NAMALWA (cell line): ENCODE measurements at places on chromosomes 3 and 15.

DNA sequence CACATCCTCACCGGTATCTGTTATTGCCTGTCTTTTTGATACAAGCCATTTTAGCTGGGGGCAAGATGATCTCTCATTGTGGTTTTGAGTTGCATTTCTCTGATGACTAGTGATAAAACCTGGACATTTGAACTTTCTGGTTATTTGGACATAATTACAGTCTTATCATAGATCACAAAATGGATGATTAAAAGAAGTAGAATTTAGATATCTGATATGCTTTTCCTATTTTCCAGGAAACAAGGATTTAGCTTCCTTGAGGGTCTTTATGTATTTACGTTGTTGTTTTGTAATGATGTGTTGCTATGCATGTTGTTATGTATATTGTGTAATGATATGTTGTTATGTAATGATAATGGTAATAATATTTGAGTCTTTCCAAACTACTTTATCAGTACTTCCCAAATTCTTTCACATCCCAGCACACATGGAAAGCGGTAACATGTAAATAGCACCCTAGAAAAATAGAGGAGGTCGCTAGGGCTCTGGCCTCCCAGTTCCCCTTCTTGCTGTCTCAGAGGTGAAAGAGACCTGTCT, 53.8 kb downstream of the GJD2 start:
- no peak for DNase-seq

DNA sequence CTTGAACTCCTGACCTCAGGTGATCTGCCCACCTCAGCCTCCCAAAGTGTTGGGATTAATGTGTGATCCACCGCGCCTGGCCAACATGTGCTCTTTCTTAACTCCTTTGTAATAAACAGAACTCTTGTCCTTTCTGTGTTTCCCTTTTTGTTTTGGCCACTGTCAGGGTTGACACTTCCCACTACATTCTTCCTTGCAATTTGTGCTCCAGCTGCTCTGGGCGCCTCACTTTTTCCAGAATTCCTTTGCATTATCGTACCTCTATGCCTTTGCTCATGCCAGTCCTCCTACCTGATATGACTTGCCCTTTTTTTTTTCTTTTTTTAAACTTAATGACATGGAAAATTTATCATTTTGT, 38.8 kb upstream of the SMAD3 start:
- DNase-seq, result no peak

DNA sequence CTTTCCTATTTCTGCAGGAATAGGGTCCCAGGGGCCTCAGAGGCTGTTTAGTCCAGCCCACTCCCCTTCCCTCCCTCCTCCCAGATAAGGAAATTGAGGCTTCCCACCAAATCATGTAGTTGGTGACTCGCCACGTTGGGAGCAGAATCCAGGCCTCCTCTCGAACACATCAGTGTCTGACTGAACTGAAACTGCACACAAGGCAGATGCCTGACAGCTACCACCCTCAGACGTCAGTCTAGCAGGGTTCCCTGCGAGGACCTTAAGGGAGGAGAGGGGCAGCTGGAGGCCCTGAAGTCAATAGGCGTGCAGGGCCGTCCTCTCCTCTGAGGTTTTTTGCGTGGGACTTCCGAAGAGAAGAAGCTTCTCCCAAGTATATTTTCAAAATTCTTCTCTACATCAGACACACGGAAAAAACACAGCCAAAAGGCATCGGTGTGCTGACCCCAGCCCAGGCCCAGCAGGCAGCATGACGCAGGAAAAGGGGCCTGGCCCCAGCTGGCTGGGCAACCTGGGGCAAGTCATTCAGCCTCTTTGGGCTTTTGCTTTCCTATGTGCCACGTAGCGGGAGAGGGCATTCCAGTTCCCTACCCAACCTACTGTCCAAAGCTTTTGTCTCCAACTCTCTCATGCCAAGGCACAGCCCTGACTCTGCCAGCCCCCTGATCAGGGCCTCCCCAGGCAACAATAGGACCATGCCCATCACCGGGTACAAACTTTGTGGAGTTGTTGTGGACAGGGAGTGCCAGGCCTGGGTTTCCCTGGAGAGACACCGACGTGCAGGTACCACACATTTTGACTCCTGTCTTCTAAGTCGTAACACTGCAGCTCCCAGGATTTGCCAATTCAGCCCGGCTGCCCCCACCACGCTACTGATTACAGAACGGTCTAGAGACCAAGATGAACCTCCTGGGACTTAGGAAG, 283.1 kb downstream of the XXYLT1 start:
- DNase-seq, result no peak

GRCh38 chr3:189947948-189948723, 172.6 kb downstream of the P3H2 start:
- peak; percentile 70 for DNase-seq

DNA sequence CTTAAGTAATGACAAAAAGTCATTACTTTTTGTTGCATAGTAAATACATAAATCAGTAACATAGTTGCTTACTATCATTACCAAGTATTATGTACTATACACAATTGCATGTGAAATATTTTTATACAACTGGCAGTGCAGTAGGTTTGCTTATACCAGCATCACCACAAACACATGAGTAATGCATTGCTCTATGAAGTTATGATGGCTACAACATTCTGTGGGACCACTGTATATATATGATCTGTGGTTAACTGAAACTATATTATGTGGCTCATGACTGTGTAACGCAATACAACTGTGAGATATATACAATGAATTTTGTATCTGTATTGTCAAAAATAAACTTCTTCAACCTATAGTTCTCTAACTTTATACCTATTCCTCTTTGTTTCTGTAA, 113.7 kb upstream of the RBMS3 start:
- no peak for DNase-seq

- peak; percentile 33 for DNase-seq
Measured at GRCh38 chr3:128217702-128218547, 64.6 kb downstream of the EEFSEC start.

- DNase-seq, result no peak
Measured at GRCh38 chr3:77506384-77506783, 466.5 kb downstream of the ROBO2 start.

DNA sequence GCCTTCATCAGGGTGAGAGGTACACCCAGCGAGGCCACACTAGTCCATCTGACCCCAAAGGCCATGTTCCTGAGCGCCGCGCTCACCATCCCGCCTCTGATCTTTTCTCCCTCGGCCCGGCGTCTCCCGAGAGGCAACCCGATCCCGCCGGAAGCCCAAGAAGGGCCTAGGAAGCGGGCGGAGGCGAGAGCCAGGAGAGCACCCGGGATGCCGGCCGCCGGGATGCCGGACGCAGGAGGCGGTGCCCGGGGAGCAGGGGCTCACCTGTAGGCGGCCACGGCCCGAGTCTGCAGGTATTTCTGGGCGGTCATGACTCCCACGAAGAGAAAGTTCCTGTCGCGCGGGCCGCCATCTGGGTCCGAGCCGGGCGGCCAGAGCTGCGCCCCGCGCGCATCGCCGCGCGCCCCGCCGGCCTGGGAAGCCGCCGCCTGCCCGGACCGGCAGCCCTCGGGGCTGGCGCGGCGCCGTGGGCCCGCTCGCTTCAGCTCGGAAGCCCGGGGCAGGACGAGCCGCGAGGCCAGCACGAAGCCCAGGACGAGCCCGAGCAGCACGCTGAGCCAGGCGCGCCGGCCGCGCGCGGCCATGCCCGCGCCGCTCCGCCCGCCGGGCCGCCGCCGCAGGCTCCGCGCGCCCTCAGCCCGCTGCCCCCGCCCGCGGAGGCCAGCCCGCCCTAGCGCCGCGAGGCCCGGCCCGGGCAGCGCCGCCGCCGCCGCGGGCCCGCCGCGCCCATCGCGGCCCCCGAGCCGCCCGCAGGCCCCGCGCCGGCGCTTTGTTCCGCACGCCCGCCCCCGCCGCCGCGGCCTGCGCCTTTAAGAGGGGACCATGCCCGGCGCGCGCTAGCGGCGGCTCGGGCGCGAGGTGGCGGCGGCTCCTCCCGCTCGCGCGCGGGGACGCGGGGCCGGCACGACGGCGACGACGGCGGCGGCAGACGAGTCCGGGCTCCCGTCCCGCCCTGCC, 697 bp downstream of the CHSY1 start:
- DNase-seq, result no peak

DNA sequence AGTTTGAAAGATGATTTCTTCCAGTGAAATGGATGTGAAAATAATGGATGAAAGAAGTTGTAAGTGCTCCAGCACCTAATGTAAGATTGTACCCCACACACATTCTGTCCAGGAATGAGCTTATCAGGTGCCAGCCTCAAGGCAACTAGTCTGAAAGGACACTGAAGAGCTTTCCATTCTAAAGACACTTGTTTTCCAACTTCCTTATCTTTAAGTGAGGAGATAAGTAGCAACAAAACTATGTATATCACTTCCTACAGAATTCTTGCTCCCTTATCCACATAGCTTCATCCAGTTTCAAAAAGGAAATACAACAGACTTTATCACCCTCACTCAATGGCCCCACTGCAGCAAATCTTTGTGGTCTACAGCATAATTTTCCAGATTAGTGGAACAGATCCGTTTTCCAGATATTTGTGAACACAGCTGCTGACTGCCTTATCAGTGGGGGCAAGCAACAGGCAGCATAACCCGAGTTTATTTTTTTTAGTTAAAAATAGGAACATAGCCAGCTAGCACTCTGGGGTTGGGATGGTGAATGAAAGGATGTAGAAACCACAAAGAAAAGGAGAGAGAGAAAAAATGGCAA, 60.6 kb downstream of the CD200R1L start:
- DNase-seq, result no peak

DNA sequence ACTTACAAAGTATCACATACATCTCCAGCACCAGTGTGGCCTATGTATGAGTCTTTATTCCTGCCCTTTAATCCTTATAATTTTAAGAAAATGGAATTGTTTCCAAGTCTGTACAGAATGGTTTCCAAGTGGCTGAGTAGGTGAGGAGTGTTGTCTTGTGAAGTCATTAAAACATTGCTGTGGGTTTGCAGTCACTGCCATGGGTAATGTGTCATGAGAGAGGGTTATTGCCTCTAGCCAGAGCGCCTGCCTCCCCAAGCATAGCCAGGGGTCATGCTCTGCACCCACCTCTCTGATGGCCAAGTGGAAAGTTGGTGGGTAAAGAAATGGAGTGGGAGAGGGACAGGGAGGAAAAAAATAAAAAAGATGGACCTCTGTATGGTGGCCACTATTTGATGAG, 25.3 kb downstream of the TRAK1 start:
- no peak for DNase-seq

- no peak for DNase-seq
Measured at GRCh38 chr15:99677540-99678134, 55.6 kb downstream of the LYSMD4 start.

GRCh38 chr3:15113884-15114283, 14.9 kb upstream of the RBSN start:
- DNase-seq, result no peak

DNA sequence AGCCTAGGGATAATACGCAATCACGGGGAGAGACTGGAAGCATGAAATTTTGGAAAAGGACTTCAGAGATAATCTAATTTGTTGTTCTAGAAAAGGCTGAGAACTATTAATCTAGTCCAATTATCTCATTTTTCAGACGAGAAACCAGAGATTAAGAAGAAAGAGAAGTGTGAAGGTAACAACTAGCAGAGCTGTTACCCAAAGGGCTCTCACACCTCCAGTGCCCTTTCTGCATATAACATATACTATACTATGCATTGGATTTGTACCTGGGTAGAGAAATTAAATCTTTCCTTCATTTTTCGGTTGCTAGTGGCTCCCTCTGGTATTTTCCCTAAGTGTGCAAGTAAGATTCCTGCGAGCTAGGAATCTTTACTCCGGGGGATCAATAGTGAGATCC, 13.4 kb upstream of the TM4SF19 start:
- DNase-seq, result no peak

GRCh38 chr3:152211655-152212054, 57.1 kb upstream of the MBNL1 start:
- no peak for DNase-seq

DNA sequence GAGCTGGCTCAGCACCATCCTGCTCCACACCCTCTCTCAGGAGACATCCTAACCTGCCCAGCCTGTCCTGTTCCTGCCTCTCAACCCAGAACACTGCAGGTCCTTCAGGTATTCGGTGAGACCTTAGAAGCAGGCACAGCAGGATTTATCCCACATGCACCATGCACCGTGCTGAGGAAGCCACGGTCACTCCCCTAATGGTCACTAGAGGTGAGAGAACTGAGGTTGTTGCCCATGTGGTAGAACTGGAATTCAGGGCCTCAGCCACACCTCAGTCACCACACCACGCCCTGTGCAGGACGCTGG, 36.9 kb downstream of the APBA2 start:
- DNase-seq, result no peak

GRCh38 chr15:64865126-64865997, 23.6 kb downstream of the PLEKHO2 start:
- DNase-seq, result no peak

DNA sequence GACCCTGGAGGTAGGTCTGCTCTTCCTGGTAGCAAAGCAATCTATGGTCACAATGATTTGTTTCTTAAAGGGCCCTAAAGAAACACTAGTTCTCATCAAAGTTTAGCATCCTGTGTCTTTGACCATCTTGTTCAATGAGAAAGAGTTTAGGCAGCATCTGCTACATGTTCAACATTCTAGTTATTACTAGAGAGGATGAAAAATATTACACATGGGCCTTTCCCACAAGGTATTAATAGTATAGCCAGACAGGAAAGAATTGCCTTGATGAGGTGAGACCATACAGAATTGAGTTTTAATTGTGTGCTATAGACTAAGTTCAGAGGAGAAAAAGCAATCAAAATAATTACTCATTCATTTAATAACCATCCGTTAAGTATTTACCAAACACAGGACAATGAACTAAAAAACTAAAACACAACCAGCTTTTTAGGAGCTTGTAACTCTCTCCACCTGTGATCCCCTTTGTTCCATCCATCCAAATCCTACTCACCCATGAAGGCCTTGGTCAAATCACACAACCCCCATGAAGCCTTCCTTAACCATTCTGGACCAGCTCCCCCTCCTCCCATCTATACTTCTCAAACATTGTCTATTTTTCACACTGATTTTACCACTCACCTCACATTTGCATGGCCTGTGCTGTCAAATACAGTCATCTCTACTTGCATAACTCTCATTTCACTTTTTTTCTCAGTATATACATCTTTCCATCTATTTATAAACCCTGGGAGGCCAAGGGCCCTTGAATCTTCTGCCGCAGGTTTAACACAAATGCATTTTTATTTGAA, 122.9 kb downstream of the RORA start:
- no peak for DNase-seq

GRCh38 chr3:53750253-53751210, 95.7 kb downstream of the CHDH start:
- no peak for DNase-seq

GRCh38 chr3:5226783-5227182, 39.3 kb downstream of the EDEM1 start:
- peak; percentile 51 for DNase-seq

GRCh38 chr3:129278966-129279906, 566 bp downstream of the HMCES start:
- peak; percentile 86 for DNase-seq
